ENCODE measurements at places on chromosomes 5 and 9.

- DNase-seq = no peak
These were observed 15.7 kb upstream of the INPP5E start for GRCh38 chr9:136455043-136456002.

DNA sequence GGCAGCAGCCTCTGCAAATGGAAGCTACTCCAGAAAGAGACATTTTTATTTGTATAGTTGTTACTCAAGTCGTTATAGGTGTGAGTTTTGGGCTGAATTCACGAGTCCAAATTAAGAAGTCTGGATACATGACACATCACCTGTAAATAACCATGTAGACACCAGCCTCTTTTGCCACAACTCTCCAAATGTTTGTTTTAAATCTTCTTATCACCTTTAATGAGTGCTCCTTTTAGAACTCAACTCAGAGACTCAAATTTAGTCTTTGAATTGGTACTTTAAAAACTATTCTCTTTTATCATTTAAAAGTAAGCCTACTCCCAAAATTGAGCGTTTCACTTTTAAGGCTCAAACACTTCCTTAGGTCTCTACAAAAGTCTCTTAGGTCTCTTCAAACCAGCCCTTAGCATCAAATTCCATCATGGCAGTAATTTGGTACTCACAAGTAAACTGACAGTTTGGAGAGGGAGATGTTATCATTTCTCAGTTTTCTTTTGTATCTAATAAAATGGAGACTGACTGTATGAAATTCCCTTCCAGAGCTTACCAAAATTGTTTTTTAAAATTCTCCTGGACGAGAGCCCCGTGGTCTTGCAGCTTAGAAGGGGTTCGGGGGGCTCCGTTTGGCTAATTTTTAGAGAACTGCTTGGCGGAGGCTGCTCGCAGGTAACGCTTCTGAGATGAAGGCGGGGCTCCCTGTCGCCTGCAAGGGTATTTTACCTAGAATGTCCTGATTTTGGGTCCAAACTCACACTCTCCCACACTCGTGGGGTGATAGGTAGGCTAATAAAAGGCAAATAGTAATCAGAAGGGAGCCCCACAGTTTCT, 194.6 kb downstream of the MEF2C start:
- no peak for DNase-seq

GRCh38 chr5:158224253-158224652, 365.3 kb upstream of the CLINT1 start:
- no peak for DNase-seq

DNA sequence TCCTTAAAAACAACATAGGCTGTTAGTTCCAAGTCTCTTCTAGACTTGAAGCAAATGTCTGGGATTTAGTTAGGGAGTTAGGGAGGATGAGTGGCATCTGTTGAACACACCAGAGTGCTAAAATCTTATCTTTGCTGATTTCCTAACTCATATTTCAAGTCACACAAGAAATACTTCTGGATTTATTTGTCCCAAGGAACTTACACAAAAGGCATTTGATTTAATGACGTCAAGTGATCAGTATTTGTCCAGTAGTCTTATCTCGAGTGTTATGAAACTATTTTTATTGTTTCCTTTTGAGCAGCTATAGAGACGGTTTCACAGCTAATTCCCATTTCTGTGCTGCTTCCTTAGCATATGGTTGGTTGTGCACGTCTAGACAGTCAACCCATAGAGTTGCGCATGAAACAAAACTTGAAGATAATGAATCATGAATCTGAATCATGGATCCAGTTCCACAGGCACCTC, 140.5 kb upstream of the TUT7 start:
- DNase-seq = no peak

DNA sequence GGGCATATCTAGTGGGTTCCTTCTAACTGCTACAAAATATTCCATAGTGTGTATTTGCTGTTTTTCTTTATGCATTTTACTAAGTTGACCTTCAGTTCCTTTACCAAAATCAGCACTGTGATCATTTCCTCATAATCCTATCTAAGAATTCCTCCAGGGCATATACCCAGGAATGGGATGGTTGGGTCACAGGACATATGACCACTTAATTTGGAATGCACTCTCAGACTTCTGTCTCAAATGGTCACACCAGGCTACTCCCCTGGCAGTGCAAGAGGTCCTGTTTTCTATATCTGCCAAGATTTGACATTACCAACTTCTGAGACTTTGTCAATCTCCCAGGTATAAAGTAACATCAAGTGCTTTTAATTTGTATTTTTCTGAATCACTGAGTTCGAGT, 63.9 kb downstream of the ADAMTS12 start:
- no peak for DNase-seq

DNA sequence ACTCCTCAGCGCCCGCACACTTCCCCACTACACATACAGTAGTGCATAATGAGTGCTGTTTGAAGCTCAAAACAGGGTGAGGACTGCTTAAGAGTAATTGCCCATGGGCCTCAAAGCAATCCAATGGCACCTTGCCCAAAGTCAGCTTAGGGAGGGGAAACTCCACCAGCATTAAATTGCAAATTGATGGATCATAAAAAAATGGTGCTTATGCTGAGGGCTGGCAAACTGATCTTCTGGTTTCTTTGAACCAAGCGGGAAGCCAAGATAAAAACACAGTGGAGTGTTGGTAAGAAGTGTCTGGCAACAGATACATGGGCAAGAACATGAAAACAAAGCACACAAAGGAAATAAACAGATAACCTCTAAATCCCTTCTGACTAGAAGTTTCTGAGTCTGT, 28.0 kb downstream of the TLE1 start:
- no peak for DNase-seq

GRCh38 chr9:133882849-133883755, 109.0 kb downstream of the VAV2 start:
- no peak for DNase-seq

DNA sequence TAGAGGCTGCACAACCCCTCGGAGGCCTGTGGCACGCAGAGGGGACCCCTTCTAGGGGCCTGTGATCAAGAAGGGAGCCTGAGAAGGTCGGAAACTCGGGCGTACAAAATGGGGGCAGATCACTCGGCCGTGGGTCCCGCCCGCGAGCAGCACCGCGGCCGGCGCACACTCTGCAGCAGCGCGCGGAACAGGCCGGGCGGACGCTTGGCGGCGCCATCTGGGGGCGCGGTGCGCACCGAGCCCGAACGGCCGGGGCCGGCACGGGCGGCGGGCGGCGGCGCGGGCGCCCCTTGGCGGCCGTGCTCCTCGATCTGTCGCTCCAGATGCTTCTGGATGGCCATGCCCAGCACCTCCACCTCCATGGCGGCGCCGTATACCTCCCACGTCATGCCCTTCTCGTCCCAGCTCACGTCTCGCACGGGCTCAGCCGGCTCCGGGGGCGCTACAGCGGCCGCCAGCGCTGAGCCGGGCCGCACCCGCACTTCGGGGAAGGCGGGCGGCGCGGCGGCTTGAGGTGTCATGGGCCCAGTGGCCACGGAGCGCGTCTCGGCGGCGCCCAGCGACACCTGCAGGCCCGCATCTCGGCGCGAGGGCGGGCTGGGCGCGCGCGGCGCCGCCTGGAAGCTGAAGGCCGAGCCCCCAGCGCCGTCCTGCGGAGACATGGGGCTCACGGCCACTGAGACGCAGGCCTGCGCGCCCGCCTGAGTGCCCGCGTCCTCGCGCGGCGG, 13.1 kb downstream of the GPRIN1 start:
- DNase-seq = peak; percentile 63

GRCh38 chr9:122125509-122126330, 32.6 kb upstream of the TTLL11 start:
- no peak for DNase-seq

DNA sequence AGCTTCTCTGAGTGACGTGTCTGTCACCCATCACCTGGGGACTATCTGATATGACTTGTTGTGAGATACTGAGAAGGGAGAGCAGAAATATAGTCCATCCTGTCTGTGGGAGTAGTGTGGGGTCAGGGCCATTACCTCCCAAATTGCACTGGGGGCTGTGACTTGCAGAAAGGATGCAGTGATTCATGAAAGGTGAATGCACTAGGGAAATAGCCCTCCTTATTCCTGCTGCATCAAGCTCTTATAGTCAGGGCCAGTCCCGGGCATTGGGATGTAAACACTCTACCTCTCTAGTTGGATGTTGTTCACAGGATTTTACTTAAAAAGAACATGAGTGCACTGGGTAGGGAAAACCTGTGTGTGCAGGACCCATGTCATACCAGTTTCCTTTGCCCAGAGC, 124.8 kb downstream of the STK32A start:
- no peak for DNase-seq

GRCh38 chr5:128123936-128124335, 40.4 kb downstream of the SLC12A2 start:
- no peak for DNase-seq

Data from activated T-cell treated with anti-CD3 and anti-CD28 coated beads for 48 hours (primary cell).